ENCODE measurements at places on chromosomes 7 and 10. TPM values are rescaled to one million over a fixed set of nuclear protein-coding genes. Genes with fewer than 3 reads are reported as not detected.

Gene TUBB8
- polyA plus RNA-seq, result 0.51 TPM

Gene MYH16
- not detected for polyA plus RNA-seq

Gene EPHB4
- not detected for polyA plus RNA-seq

Gene HOXA2
- not detected for polyA plus RNA-seq

Gene PTF1A
- polyA plus RNA-seq, result not detected

DNA sequence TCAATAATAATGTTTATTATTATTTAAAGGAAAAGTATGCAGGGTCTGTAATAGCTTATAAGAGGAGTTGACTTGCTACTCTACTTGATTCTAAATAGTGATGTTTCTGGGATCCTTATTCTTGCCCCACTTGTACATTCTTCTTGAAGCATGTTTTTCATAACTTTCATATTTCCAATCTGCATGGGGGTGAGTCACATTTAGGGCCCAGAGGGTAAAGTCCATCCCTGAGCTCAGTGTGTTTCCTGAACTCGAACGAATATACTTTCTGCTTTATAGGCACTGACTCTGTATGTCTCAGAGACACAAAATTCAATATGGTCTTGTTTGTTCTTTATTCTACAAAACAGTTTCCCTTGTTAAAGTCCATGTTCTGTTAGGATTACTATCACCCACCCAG is 61.0 kb upstream of the SMIM30 start:
- no peak for DNase-seq

DNA sequence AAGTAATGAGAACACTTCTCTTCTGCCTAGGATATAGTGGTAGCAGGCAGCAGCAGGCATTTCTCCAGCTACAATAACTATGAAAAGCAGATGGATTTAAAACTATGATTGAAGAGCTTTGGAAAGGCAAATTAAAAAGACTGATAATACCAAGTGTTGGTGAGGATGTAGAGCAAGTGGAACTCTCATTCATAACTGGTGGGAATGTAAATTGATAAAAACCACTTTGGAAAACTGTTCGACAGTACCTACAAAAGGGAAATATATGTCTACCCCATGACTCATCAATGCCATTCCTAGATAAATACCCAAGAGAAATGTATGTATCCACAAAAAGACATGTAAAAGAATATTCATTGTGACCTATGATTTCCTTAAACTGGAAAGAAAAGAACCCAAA is 14.6 kb downstream of the ARMC3 start:
- DNase-seq, result no peak

DNA sequence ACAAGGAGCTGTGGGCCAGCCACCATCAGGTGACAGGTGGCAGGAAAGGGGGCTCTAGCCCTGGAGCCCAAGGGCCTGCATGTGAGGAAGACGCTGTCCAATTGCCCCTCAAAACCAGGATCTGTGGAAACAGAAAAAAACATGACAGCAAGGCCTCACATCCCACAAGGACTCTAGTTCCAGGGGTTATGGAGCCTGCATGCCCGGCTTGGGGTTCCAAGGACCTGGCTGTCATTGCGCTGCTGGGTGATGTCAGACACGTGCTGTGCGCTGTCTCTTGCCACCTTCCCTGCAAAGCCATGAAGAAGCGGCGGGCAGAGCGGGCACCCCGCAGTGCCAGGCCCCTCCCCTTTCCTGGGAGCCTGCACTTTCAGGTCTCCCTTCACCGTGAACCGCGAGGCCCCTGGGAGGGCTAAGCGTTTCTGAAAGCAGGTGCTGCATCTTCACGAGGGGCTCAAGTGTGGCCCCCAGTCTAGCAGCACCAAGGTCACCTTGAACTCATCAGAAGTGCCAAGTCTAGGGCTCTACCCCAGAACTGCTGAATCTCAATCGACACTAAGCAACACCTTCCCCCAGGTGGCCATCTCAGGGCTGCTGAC is 15.1 kb upstream of the CRYGN start:
- DNase-seq, result no peak

- DNase-seq, result no peak
These were observed 305.6 kb downstream of the PTEN start for GRCh38 chr10:88169037-88169319.

DNA sequence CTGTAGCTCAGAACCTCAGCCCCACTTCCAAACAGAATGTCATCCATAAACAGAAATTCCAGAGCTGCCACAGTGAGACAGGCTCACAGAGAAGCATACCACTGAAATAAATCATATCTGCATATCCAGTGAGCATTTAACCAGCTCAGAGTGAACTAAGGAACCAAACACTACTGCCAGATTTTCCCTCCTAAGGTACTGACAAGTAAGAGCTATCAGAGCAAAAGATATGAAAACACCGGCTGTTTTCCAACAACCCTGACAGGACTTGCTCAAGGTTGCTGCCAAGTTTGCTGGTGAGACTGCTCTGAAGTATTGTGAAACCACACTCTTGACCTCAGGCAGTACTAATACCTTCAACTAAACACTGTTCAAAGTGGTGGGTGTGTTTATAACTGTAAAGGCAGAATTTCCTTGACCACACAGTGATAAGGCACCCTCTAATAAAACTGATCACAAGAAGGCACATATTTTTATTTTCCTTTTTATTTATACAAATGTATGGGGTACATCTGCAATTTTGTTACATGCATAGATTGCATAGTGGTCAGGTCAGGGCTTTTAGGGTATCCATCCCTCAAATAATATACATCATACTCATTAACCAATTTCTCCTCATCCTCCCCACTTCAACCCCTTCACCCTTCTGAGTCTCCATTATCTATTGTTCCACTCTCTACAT is 18.3 kb downstream of the SGMS1 start:
- no peak for DNase-seq

- no peak for DNase-seq
These were observed 537.4 kb upstream of the PFKP start for GRCh38 chr10:2529945-2530344.

DNA sequence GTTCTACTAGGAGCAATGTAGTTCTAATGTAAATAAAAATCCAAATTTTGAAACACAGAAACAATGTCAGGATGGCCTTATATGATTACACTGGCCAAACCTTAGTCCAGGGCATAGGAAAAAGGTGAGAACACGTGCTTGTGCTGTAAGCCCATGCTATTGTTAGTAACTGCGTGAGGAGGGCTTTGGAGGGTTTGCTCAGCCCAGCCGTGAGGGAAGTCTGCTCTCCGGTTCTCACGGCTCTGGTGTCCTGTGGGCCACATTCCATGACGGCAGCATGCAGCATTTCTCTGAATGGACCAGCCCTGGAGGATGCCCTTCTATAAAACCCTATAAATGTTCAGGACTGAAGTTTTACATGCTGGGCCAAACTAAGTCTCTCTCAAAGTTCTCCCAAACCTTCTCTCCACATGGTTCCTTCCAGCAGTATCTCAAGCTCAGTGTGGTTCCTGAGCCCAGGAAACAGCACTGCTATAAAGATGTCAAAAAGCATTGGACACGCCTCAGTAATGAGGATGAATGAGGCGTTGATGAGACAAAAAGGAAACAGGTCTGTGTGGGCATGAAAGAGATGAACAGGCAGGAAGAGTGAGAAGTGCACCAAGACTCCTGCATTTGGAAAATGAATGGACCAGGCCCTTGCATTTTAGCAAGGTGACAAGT is 174.8 kb upstream of the CDCA7L start:
- no peak for DNase-seq

DNA sequence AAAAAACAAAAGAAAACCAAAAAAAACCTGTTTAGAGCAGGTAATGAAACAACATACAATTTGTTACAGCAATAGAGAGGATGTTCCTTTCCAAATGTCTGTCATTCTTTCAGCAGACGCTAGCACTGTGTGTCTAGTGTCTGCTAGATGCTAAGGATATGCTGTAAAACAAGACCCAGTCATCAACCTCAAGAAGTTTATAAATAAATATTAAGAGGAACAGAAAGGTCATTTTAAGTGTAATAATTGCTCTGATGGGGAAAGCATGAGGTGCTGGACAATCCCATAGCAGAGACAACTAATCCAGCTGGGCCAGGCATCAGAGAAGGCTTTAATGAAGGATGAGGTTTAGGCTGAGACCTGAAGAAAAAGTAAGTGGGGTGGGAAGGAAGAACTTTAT is 23.3 kb upstream of the ASCC1 start:
- DNase-seq, result no peak

DNA sequence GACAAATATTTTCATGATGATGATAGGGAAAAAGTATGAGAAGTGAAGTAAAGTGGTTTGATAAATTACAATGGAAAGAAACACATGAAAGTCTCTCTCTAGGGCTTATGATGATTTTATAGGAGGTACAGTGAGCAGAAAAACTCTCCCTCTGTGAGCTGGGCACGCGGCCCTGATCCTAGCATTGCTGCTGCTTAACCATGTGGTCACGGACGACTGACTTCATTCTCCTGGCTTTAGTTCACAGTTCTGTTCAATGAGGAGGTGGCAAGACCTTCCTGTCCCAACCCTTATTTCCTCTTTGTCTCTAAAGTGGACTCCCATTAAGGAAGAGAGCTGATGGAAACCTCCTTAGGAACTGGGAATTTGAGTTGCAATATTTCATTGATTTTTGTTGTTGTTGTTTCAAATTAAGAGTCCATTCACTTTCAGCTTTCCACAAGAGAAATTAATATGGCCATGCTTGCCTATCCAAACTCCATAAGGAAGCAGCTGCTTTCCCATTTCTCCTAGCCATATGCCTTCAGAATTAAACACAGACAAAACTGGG is 8.2 kb upstream of the PON3 start:
- DNase-seq, result no peak

DNA sequence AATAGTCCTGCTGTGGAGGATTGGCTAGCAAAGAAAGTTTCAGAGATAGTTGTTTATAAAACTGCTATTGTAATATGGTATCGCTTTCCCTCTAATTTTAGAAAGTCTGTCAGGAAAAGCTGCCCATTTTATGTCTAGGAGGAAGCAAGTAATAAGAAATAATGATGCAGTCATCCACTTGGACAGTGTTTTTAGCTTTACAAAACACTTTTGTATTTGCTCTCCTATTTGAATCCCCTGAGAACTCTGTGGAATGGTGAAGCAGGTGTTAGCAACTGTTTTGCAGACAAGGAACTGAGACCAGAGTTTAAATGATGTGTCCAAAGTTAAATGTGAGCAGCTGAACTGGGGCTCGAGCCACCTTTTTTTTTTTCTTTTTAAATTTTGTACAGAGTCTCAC is 455.8 kb downstream of the XPNPEP1 start:
- DNase-seq, result no peak

DNA sequence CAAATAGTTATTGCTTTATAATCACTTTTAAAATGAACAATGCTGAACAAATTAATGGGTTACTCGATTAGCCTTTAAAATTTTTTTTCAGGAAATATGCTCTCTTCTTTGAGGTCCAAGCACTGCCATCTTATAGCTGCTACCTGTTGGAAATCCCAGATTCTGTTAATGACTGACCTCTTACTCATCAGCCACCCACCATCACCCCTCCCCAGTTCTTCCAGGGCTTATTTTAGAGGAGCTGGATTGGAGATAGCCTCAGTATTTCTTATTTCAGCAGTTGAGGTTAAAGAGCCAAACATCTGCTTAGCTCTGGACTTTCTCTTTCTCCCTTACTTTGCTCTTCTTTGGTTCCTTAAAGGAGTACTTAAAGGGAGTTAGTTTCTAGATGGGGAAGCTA is 420.0 kb downstream of the EXOC4 start:
- no peak for DNase-seq

- no peak for DNase-seq
These were observed 78.2 kb downstream of the SLIT1 start for GRCh38 chr10:97107551-97107950.

Measured in naive B cell (primary cell).